ENCODE measurements at places on chromosomes 13 and 19.

DNA sequence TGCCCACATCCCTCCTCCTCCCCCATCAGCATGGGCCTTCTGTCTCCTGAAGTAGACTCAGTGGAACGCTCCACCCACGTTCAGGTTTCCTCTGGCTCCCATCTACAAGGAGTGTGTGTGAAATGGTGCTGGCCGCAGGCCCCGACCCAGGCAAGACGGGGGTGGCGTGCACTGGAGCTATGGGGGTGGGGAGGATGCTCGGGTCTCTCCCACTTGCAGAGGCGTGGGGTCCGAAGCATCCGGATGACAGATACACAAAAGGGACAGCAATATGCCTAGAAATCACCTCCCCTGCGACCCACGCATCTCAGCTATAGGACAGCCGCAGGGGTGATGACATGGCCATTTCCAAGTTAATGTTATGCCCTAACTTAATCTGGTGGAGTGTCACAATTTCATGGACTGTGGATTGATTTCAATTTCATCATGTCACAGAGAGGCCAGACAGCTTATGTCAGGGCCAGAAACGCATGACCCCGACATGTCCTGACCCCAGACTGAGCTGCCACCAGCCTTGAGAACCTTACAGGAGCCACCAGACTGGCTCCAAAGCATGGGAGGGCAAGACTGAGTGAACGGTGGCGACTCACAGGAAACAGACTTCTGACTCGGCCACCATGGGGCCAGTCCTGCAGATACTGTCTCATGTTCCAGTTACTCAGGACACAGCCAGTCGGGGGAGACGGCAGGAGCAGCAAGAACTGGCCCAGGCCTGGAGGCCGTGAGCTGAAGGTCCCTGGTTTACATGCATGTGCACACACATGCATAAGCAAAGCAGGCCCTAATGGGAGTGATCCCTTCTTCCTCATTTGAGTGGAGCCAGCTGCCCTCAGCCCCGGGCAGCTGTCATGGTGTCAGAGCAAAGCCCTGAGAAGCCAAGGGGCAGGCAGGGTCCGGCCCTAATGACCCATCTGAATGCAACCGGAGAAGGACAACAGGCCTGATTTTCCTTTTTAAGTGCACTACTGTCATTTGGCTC, 82.2 kb downstream of the SLC7A1 start:
- DNase-seq: no peak

DNA sequence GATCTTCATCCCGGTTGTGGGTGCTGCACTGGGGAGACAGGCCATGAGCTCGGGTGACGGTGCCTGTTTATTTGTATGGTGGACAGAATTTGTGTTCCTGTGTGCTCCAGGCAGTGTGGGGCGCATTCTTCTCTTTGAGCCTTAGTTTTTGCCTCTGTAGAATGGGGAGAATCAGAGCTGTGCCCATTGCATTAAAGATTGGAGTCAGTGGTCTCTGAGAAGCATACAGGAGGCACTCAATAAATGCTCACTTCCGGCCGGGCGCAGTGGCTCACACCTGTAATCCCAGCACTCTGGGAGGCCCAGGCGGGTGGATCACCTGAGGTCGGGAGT, 23.0 kb downstream of the NFIC start:
- no peak for DNase-seq

GRCh38 chr13:36074659-36075058, 56.5 kb downstream of the DCLK1 start:
- no peak for DNase-seq

DNA sequence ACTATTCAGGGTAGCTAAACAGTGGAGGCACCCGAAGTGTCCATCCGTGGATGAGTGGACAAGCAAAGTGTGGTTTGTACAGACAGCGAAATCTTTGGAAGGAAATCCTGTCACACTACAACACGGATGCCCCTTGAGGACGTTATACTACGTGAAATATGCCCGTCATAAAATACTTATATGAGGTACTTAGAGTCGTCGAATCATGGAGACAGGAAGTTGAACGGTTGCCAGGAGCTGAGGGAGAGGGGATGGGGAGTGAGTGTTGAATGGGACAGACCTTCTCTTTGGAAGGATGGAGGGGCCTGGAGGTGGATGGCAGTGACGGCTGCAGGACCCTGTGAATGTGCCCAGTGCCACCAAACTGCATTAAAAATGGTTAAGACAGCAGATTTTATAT, 11.6 kb downstream of the ATP4B start:
- DNase-seq: no peak

DNA sequence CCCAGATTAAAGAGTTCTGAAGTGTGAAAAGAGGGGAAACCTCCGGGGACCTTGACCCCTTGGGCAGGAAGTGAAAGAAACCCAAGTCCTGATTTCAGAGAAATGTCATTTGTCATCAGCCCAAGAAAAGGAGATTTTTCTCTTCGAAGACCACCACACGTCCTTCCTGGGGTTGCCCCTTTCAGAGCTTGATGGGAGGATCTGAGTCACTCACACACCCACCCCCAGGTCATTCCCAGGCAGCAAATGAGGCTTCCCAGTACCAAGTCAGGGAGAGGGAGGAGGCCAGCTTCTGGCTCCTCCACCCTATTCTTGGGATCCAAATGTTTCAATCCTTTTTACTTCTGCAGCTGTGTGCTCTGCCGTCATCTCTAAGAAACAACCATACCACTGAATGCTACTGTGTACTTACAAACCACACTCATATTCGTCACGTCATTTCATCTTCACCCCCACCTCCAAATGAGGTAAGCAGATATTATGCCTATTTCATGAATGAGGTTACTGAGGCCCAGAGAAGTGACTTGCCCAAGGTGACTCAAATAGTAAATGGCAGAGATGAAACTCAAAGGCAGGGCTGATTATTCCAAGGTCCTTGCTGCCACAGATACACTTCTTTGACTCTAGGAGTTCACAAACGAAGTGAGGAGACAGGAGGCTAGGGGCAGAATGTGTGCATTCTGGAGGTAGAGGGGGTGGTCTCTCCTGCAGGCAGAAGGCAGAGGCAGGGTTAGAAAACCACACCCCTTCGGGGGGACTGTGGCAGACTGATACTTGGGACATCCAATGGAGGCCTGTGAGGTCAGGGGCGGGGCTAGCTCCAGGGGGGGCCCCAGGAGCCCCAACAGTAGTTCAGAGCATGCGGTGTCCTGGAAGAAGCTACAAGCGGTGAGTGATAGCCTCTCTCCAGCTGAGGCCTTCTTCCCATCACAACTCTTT, 5.0 kb upstream of the KMT2B start:
- no peak for DNase-seq

GRCh38 chr13:72565893-72566292, 161.5 kb downstream of the MZT1 start:
- no peak for DNase-seq

GRCh38 chr13:71312923-71313322, 554.1 kb downstream of the DACH1 start:
- DNase-seq: no peak

DNA sequence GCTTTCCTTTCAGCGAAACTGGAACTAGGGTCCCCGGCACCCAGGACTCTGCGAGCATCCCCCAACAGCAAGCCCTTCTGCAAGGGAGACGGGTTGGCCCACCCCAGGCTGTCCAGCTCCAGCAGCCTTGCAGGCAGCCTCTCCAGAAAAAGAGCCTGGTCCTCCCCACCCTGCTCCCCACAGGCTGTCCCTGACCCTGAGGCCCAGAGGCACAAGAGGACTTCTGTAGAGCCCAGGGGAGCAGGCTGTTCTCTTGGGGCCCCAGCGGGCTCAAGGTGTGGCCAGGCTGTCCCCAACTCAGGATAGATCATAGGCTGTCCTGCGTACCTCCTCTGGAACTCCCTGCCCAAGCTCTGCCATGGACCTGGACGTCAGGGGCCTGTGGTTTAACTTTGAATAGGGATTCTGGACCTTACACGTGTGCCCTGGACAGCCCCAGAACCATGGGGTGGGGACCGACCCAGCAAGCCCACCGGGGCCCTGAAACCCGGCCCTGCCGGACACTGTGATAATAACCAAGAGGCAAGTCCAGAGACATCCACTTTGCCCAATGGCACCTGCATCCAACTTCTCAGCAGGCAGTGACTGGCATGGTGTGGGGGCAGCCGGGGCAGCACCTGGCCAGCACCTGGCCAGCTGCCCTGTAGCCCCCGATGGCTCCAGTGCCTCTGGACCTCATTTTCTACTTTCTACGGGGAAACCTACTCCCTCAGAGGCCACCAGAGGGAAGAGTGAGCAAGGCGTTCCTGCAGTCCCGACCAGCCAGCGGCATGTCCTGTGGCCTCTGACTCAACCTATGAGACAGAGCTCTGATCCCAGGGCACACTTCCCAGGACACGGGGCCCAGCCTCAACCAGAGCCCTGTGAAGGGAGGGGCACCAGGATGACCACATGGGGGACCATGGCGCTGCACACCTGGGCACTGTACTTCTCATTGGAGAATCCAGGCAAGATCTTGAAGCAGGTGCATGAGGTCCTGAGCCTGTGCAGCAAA, 50.9 kb upstream of the TPM4 start:
- DNase-seq: no peak

- no peak for DNase-seq
These were observed 32.3 kb downstream of the COL4A1 start for GRCh38 chr13:110274687-110275086.

DNA sequence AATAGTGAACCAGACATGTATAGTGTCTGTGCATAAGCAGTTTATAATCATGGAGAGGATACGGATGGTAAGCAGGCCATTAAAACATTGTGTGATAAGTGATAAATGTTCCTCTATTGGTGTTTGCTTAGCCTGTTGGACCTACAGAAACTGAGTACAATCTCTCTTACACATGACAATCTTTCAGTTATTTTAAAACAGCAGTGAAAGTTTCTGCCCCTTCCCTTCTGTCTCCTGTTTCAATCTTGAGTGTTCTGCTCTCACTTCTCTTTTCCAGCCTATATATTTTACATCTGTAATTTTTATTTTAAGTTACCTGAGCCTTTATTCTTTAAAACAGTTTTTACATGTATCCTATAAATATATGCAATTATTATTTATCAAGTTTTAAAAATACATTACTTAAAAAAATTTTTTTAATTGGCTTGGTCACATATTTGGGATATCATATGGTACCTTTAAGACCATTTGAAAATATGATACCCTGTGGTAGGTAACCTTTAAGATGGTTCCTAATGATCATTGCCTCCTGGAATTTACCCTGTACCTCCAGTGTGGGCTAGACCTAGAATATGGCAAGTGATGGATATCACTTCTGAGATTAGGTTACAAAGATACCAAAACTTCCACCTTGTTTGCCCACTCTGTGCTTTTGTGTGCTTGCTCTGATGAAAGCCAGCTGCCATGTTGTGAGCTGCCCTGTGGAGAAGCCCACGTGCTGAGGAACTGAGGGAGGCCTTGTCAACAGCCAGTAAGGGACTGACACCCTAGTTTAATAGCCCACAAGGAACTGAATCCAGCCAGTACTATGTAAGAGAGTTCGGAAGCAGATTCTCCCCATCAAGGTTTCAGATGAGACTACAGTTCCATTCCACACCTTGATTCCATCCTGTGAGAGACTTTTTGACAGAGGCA, 99.3 kb downstream of the DHRS12 start:
- no peak for DNase-seq

DNA sequence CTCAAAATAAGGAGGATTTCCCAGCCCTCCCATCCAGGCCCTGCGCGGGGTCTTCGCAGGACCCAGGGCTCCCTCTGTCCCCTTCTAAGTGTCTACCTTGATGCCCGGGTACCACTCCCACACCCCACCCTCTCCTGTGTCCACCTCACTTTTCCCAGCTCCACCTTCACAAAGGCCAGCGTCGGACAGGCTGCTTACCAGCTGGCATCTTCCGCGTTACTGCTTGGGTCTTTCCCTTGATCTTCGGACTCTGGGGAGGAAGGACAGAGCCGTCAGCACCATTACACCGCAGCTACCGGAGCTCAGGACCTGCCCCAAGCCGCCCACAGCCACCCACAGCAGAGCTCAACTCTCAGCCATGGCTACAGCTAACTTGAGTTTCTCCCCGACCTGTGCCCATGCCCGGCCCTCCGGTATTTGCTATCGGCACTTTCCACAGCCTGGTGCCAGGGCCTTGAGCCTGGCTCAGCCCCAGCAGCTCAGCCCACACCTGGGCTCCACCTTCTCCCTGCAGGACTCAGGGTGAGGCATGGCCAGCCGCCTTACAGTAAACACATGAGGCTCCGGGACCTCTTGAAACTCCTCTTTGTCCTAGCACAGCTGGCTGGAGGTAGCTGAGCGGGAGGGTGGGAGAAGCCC, 3.8 kb downstream of the C13orf46 start:
- DNase-seq: no peak

- DNase-seq: no peak
These were observed 11.0 kb downstream of the SYDE1 start for GRCh38 chr19:15118248-15118647.

- DNase-seq: no peak
These were observed 10.8 kb downstream of the FFAR2 start for GRCh38 chr19:35458731-35459391.

DNA sequence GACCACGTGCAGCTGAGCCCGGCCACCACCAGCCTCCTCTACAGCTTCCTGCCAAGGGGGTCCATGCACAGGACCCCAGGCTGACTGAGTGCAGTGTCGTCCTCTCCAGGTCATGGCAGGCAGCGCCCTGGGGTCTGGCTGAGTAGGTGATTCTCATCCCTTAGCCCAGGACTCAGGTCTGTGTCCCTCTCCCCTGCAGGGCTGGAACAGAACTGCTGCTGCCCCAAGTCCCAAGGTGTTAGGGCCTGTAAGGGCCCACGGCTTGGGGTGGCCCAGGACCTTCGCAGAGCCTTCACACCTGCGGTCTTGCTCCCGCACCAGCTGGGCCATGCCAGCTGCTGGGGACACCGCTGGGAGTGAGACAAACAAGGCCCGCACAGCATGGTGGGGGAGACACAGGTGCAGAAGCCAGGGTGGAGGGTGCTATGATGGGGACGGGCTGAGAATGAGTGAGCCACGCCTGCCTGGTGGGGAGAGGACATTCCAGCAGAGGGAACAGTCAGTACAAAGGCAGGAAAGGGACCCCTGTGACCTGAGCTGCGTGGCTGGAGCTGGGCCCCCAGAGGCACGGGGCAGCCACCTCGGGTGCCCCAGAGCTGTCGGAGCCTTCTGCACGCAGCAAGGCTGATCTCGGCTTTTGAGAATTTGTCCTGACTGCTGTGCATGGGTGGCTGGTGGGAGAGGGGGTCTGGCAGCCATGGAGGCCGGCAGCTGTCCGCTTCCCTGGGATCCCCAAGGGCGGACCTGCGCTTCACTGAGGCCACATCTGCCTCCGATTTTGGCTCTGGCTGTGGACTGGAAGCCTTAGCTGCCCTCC, 11.9 kb downstream of the PLEKHF1 start:
- DNase-seq: no peak

DNA sequence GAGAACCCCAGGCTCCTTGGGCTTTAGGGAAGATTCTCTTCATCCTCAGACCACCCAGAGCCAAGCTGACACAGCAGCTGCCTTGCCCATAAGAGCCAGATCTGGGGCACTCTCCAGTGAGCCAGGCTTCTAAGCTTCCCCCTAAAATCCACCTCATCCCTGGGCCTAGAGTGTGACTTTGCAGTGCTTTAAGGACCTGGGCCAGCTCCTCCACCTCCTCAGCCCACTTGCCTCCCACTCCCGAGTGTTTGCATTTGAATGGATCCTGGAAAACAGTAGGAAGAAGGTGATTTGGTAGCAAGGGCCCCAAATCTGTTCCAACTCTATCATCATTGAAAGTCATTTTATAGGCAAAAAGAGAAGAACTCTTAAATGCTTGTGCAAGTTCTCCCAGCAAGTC, 108.7 kb upstream of the UBL3 start:
- no peak for DNase-seq

- no peak for DNase-seq
These were observed 20.5 kb downstream of the ZNF607 start for GRCh38 chr19:37699057-37699456.

GRCh38 chr19:4815426-4816201, 15.9 kb downstream of the TICAM1 start:
- peak; percentile 83 for DNase-seq

- no peak for DNase-seq
These were observed 8.1 kb upstream of the FPR3 start for GRCh38 chr19:51786646-51787494.

GRCh38 chr13:29423050-29423449, 172.4 kb downstream of the SLC7A1 start:
- DNase-seq: no peak

Data from hypothalamus (tissue), 51 donors.